ENCODE measurements at places on chromosomes 1 and 21.

DNA sequence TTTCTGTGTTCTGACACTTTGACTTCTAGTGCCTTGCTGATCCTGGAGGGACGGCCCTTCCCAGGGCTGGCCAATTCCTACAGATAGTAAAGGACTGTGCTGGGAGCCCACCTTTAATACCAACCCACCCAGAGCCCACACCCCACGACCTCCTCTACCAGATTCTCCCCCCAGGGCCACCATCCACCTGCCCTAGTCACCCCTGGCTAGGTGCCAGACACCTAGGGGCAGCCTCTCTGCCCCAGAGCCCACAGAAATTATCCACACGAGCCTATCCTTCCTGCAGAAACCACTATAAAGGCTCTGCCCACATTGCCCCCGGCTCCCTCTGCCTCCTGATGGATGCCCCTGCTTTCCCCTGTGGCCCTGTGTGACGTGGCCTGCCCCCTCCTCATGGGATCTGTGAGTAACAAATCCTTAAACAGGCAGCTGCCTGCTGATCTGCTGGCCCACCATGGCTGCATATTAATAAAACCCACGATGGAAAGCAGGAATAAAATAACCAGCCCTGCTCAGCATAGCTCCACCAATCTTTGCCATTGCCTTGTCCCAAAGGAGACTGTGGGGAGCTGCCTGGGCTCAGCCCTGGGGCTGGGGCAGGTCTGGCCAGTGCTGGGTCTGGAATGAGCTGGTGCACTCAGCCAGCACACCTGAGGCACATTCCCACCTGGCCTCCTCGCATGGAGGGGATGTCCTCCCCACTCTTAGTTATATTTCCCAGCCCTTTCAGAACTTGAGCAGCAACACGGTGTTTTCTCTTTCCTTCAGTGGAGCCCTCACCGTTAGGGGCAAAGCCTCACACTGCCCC is 488.5 kb downstream of the NPHP4 start:
- DNase-seq: no peak

- no peak for DNase-seq
These were observed 24.6 kb downstream of the TRIM45 start for GRCh38 chr1:117096951-117097408.

DNA sequence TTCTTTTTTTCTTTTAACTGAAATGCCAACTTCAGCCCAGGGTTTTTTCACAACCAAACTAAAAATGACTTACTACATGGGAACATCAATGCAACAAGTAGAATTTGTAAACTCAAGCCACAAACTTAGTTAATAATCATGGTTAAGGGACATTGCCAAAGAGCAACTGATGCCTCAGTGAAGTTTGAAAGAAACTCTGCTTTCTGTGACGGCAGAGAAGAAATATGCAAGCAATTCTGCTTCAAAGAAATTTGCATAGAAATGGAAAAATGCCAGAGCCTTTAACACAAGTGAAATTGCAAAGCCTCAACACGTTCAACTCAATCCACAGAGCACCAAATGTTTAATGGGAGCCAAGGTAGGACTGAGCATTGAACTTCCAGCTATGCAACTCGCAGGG is 5.0 kb upstream of the CHD5 start:
- DNase-seq: no peak

GRCh38 chr1:53467391-53467790 is 8.2 kb downstream of the DMRTB1 start:
- no peak for DNase-seq
